ENCODE measurements at places on chromosomes 2 and 18.

DNA sequence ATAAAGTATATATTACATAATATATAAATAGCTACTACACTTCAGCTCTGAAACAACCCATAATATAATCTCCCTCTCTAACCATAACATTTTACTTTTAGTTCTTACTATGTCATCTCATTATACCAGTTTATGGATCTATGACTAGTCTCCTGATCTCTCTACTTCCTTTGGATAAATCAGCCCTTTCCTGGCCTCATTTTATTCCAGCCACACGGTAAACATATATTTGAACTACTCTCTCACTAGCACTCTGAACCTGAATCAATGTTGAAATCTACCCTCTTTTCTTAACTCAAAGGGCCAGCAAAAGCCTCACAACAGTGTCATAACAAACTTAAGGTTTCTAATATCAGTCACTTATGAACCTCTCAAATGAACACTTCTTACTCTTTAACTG is 62.6 kb downstream of the BAZ2B start:
- no peak for DNase-seq

DNA sequence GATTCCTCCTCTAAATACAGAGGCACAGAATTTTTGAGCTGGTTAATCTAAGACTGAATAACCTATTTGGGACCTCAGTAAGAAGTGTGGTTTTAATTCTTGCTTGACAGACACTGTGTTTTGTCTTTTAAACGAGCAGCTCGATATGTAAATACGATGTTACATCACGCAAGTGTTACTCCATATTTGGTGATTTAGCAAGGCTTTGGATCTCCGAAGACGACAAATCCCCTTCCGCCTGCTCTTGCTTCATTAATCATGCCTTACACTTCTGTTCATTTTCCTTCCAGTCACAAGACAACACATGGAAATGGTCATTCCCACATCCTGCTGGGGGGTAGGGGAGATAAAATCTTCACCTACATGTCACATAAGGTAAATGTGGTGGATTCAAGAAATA is 9.4 kb downstream of the BCL11A start:
- no peak for DNase-seq

DNA sequence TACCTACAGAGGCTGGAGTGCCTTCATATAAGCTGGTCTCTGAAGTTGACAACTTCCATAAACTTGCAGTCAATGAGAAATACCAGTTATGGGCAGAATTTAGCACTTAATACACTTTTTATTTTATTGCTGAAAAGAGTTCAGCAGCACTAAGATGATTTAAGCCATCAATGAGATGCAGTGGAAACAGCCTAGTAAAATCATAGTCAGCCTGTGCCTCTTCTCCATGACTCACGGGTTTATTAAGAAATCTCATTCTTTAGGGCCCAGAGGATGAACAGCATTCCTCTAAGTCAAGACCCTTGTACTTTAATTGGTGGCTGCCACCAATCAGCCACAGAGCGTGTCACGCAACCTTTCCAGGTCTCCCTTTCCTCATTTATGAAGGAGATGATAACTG is 1357.9 kb upstream of the CELF4 start:
- DNase-seq, result no peak

- DNase-seq, result peak; percentile 51
Observed at GRCh38 chr18:62716619-62717168, 1.4 kb downstream of the PHLPP1 start.

- DNase-seq, result no peak
Observed at GRCh38 chr18:2662990-2663389, 7.5 kb downstream of the SMCHD1 start.

GRCh38 chr18:31557446-31557845 is 34.2 kb upstream of the TTR start:
- DNase-seq, result no peak

- DNase-seq, result no peak
Observed at GRCh38 chr2:216477283-216478035, 21.2 kb upstream of the RPL37A start.

DNA sequence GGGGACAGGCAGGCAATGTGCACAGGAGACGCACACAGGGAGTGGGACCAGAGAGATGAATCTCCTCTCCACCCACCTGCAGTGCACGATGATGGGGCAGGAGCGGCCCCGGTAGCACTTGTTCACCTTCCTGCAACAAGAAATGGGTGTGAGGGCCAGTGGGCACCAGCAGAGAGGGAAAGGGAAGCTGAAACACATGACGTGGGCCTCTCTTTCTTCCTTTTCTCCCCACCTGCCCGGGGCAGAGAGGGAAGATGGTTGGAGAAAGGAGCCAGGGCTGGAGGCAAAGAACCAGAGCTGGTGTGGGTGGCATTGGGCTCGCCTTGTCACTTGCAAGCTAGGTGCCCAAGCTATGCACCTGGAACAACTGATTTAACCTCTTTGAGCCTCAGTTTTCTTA is 12.2 kb downstream of the DNAJB2 start:
- DNase-seq, result no peak

GRCh38 chr2:25281522-25281921 is 60.2 kb downstream of the DNMT3A start:
- no peak for DNase-seq

- DNase-seq, result peak; percentile 17
Observed at GRCh38 chr2:232438951-232439757, 16.8 kb upstream of the ALPI start.

DNA sequence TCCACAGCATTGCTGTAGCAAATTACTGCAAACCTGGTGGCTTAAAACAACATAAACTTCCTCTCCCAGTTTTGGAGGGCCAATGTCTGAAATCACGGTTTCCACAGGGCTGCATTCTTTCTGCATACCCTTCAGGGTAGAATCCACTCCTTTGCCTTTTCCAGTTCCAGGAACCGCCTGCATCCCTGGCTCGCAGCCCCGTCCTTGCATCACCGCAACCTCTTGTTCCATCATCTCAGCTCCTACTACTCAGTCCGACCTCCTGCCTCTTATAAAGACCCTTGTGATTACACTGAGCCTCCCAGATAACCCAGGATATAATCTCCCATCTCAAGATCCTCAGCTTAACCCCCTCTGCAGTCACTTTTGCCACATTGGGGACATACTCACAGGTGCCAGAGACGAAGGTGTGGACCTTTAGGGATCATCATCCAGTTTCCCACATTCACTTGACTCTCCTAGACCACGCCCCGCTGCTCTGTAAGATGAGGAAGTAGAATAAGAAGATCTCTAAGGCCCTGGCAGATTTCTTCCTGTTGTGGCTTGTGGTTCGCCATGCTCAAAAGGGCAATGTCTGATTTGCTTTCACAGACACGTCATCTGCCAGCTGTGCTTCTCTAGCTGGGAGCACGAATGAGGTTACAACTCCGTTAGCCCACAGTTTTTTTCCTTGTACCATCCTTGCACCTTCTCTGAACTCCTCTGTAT is 103.6 kb upstream of the AGAP1 start:
- DNase-seq, result no peak

DNA sequence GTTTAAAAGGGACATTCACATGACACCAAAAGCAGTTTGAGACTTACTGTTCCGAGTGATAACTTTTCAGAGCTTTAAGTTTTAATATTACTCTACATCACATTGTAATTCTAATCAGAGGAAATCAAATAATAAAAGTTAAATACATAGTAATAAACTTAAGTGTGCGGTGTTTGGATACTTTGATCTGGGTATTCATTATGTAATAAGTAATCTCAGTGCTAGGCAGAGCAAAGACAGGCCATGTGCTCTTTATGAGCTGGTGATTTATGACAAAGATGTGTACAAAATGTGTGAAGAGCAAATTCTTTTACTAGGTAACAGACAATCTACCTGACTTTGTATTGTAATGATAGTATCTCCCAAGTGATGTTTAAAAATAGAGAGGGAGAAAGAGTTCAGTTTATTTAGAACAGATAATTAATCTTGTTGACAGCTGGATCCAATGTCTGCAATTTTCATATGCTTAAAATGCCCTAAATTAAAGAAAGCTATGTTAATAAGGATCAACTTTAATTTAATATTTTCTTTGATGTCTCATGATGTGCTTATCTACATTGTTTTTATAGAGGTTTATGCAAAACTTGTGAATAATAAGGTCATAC is 4.4 kb downstream of the CFAP221 start:
- no peak for DNase-seq

DNA sequence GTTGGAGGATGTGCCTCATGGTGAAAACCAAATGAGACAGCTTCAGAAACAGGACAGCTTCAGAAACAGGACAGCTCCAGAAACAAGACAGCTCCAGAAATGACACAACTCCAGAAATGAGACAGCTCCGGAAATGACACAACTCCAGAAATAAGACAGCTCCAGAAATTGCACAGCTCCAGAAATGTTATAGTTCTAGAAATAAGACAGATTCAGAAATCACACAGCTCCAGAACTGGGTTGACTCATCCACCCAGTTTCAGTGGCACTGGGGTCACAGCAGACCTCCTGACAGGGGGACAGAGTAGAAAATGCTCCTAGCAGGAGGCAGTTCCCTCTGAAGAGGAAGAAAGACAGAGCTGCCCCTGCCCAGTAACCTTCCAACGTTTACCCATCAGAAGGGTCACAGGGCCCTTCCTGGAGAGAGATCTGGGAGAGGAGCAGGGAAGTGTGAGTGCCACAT is 26.9 kb upstream of the COL6A3 start:
- DNase-seq, result no peak

- DNase-seq, result peak; percentile 89
Observed at GRCh38 chr2:64767670-64768468, 114.2 kb upstream of the SERTAD2 start.

DNA sequence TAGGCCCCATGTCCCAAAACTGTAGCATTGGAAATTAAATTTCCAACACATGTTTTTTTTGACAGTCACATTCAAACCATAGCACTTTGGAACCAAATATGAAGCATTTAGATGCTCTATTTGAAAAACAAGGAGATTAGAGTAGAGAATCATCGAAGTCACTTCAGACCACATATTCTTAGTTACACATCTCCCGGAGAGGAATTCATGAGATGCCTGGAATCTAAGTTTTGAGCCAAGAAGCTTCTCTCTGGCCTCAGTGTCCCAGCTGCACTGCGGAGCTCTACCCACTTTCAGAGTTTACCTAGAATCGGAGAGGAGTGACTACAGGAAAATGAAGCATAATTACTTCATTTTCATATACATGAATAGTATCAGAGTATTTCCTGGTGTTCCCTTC is 385.9 kb downstream of the TNS1 start:
- DNase-seq, result no peak

DNA sequence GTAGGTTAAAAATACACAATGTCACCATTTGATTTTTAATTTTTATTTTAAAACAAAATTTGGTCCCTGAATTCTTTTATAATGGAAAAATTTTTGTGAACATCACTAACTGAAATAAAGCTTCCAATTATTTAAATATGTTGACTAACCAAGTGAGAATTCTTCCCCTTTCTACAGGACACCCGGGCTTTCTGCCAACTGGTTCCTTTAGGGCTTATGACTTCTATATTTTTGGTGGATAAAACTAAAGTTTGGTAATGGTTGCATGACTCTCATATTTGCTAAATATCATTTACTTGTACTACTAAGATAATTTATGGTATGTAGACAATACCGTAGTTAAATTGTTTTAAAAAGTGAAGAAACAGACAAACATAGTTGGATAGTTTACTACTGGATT is 291.0 kb upstream of the DOK6 start:
- no peak for DNase-seq

DNA sequence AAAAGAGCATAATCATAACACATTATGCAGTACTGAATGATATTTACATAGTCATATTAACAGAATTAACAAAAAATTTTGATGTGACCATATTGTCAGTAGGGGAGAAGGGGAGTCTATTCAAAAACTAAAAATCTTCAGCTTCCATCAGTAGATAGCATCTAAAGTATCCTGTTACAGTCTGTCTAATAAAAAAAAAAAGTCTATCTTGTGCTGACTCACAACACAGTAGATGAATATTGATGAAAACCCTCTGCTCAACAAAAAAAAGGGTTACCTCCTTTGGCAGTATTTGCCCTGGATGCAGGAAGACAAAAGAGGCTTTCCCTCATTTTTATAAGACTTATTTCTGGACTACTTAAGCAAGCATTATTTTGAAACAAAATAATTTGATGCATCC is 27.3 kb downstream of the GRB14 start:
- no peak for DNase-seq

GRCh38 chr2:86510436-86510933 is 52.8 kb downstream of the CHMP3 start:
- DNase-seq, result no peak

- no peak for DNase-seq
Observed at GRCh38 chr2:139177041-139177440, 396.9 kb upstream of the NXPH2 start.

DNA sequence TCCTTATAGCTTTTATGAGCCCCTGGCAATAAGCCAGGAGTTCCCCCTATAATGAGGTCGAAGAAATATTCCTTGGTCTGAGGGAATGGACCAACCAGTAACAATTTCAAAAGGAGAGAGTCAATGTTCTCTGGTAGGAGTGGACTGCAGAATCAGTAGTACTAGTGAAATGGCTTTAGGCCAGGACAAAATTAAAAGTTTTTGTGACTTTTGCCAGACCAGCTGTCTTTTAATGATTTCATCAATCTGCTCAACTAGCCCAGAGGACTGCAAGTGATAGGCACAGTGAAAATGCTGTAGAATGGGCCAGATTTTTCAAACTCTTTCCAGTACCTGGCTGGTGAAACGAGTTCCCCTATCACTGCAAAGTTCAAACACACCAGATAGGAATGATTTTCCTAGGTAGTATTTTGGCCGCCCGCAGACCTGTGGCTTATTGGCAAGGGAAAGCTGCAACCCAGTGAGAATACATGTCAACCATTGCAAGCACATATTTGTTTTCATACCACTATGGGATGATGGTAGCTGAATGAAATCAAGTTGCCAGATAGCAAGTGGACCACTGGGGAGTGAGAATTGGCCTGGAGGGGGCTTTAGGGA is 45.5 kb downstream of the CERS6 start:
- no peak for DNase-seq

- no peak for DNase-seq
Observed at GRCh38 chr18:48797841-48798255, 152.9 kb downstream of the SMAD7 start.

- DNase-seq, result peak; percentile 55
Observed at GRCh38 chr18:39591649-39592048, 2026.1 kb upstream of the CELF4 start.

- DNase-seq, result no peak
Observed at GRCh38 chr2:200985799-200986198, 22.3 kb upstream of the ORC2 start.

DNA sequence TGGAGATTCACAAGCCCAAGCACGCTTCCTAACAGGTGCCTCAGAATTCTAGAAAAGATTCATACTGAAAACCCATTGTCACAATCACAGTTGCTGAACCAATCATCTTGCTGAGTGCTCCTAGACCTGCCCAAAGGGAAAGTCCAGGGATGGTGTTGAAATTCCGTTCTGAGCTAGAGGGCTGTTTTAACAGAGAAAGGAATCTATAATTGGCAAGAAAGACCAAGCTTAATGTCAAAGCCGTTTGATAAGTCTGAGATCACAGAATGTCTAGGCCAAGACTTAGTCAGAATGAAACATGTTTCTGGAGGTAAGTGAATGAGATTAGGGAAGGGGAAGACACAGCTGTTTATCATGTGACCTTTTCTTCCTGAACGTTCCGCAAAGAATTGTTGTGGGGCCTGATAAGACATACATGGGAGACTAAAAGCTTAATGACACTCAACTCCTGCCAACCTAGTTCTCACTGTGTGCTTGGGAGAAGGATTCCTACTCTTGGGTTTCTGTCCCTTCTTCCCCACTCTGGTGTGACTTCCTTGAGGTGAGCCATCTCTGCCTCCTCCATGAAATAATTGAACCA is 27.5 kb downstream of the PMAIP1 start:
- DNase-seq, result no peak

Data from iPS-NIHi11 (cell line).